ENCODE measurements at places on chromosomes 7 and 10.

DNA sequence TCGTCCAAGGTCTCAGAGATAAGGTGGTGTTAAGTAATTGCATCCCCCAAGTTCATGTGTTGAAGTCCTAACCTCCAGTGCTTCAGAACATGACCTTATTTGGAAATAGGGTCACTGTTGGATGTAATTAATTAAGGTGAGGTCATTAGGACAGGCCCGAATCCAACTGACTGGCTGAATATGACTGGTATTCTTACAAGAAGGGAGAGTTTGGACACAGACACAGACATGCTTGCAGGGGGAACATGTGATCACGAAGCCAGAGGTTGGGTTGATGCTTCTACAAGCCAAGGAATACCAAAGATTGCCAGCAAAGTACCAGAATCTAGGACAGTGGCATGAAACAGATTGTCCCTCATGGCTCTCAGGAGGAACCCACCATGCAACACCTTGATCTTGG, 173.5 kb upstream of the LYZL2 start:
- DNase-seq, result no peak

GRCh38 chr10:43262397-43262901, 4.4 kb downstream of the RASGEF1A start:
- no peak for DNase-seq

DNA sequence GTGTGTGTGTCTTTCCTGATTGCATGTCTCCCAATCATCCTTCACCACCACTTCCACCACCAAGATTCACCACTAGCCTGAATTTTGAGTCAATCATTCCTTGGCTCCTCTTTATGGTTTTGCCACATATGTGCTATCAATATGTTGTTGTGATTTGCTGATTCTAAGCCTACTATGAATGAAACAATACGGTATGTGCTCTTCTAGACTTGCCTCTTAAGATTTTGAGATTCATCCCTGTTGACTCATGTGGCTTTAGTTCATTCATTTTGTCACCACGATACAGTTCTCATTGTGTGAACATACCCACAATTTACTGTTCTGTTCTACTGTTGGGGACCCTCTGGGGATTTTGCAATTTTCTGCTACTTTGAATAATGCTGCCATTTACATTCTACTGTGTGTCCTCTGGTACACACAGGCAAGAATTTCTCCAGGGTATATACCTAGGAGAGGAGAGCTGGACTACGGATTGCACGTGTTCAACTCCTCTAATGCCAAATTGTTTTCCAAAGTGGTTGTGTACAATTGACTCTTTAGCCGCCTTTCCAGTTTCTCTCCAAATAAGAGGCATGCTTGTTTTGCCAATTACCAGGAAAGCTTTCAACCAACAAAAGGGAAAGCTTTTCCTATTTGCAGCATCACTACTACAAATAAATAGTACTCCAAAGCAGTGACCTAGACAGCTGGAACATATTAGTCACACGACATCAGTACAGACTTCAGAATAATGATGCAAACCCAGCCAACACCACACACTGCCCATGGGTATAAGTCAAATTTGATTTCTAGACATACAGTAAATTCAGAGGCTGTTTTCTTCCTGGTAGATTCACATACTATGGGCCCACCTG, 30.0 kb downstream of the SGMS1 start:
- no peak for DNase-seq

- DNase-seq, result no peak
Observed at GRCh38 chr10:76962851-76963250, 674.8 kb downstream of the KCNMA1 start.
